ENCODE measurements at places on chromosomes 4 and X. TPM values are rescaled to one million over a fixed set of nuclear protein-coding genes. Genes with fewer than 3 reads are reported as not detected.

Gene DKK2
- 20.0 TPM for total RNA-seq

Gene GLRB
- 0.33 TPM for total RNA-seq

Gene HAND2
- 19.6 TPM for total RNA-seq

Gene CFAP99
- not detected for total RNA-seq

Gene KCNIP4
- total RNA-seq = 3.1 TPM

Measured in placental epithelial cell (primary cell).